Natural killer cell (primary cell): ENCODE measurements at places on chromosomes 1 and 21. TPM values are rescaled to one million over a fixed set of nuclear protein-coding genes. Genes with fewer than 3 reads are reported as not detected.

DNA sequence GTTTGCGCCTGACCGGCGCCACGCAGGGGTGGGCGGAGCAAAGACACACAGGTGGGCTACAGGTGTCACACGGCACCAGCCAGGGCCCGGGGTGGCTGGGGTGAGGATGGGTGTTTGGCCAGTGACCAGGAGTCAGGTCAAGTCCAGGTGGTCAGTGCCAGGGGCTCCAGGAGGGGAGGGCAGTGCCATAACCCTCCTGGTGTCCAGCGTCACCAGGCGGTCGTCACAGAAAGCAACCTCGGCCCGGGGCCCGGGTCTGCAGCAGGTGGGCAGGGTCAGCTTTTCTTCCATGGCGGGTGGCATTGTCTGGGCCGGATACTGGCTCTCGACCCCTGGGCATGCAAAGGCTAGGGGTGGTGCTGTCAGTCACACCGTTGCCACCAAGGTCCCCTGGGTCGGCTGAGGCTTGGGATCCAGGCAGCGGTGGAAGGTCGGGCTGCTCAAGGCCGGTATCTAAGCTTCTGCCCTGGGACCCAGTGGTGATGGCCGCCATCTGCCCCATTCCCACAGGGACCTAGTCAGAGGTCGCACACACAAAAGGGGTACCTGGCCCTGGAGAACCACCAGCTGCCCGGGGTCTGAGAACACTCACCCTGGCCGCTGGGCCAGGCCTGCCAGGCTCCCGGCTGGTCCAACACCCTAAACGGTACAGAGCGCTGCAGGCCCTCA lies 1.8 kb downstream of the FNDC10 start:
- DNase-seq, result no peak

DNA sequence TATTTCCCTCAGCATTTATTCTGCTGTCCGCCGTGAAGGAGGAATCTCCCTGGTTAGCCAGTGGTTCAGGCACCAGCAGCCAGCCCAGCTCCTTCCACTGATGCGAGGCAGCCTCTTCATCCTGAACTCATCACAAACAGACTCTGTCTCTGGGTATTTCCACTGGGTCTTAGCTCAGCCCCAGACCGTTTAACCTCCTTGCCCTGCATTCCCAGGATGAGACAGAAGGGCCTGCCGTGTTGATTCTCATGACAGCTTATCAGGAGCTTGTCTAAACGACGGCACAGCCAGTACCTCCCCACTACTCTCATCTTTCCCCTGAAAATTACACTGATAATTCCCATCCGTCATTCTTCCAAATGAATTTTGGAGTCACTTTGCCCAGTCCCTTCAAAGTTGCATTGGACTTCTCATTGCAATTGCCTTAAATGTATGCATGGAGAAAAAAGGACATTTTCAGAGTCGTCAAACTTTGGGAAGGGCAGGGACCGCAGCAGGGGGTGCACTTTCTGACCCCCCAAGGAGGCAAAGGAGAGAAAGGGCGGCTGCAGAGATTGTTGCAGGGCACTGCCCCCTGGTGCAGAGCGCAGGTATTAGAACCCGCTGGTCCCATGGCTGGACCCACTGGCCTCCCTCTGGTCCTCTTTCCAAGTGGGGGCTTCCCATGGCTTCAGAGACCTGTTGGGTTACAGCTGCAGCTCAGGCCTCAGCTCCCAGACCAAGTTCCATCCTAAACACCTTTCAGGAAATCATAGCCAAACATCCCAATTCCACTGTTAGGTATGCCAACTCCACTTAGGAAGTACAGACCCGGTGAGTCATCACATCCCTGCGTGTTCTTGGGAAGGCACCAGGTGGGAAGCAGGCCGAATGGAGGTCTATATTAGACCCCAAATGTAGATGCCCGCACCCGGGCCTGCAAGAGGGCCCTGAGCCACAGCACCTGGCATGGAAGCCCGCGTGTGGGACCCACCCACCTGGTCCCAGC lies 3.7 kb upstream of the MEGF6 start:
- DNase-seq, result peak; percentile 40

GRCh38 chr1:172851856-172852255 lies 193.0 kb downstream of the FASLG start:
- DNase-seq, result no peak

- DNase-seq, result no peak
Observed at GRCh38 chr1:80251591-80251990, 1245.1 kb upstream of the ADGRL4 start.

DNA sequence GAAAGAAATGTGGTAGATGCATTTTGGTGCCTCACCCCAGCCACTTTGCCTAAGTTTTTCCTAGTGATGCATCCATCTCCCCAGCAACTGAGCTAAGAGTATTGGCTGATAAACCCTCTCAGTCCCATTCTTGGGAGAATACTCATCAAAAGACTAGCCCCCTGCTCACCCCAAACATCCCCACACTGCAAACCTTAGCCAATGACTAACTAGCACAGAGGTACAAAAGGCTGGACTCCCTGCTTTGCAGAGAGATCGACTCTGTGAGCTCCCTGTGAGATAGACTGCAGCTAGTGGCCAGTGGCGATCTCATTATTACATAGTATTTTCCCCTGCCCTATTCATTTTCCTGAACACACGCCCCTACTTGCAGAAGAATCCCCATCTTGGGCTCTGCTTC lies 155.3 kb downstream of the HHIPL2 start:
- no peak for DNase-seq

DNA sequence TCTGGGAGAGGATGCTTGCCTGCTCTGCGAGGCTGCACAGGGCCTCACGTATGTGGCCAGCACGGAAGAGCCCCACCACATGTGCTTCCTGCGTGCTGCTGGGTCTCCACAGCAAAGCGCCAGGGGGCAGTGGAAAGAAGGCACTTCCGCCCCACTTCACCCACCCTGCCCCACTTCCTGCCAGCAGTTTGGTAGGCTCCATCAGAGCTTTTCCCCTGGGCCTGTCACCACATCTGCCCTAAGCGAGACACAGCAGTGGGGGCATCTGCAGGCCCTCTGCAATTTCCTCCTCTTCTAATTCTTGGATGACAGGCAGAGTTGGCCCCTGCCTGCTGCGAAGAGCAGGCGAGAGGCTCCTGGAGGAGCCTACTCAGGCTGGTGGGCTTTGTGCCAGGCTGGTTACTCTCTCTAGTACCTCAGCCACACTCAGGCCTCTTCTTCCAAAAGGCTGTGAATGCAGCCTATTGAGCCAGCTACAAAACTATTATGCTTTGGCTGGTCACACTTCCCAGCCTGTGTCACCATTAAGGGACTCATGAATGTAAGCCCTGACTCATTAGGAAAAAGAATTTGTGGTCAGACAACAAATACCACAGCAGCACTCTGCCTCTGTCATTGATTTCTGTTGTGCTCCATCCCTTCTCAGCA lies 25.0 kb downstream of the CD244 start:
- peak; percentile 94 for DNase-seq

DNA sequence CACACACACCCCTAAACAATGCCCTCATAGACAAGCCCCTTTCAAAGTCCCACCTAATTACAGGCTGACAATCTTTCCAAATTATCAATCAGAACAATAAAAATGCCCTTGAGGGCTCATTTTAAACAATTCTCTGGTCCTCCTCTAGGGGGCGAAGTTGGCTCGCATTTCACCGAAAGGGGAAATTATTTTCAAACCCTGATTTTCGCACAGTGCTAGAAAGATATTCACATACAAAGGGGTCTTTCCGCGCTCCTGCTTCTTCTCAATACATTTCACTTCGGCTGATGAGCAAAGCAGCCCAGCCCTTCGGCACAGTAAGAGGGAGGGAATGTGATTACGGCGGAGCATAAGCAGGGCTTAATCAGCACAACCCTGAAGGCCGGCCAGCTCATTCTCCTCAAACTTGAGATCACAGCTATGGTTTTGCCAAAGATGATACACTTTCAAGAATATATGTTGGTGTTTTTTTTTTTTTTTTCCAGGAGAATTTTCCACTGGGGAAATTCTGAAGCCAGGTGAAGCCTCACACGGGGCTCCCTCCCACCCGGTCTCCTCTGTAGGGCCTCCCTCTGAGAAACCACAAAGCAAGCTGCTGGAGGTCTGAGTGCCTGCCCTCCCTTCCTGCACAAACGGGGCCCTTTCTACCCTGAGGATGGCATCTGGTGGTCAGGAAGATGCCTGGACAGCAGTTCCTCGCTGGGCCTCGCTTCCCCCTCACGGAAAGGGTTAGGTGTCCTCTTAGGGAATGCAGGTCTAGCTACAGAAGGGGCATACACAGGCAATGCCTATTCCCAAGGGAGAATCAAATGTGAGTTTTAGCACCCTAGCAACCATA lies 66.9 kb downstream of the GNG12 start:
- peak; percentile 64 for DNase-seq

- DNase-seq, result no peak
Observed at GRCh38 chr1:181175356-181175910, 86.9 kb downstream of the IER5 start.

- DNase-seq, result no peak
Observed at GRCh38 chr1:3125078-3125477, 56.1 kb downstream of the PRDM16 start.

DNA sequence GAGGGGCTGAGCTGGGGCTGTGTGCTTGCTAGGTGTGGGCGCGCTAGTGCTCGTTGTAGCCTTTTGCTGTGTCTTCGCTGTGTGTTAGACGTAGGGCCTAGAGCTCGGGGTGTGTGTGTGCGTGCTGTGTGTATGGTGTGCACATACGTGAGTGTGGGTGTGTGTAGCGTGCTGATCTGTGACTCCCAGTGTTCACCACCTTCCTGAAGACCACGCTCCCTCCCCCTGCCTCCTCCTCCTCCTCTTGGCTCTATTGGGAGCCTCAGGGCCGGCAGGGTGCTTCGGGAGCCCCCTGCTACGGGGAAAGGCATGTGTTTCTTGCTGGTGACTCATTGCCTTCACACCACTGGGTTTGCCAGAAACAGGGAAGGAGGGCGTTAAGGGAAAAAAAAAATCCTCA lies 9.4 kb upstream of the KCNC4 start:
- DNase-seq, result no peak

GRCh38 chr1:180175291-180175690 lies 20.6 kb downstream of the QSOX1 start:
- no peak for DNase-seq

DNA sequence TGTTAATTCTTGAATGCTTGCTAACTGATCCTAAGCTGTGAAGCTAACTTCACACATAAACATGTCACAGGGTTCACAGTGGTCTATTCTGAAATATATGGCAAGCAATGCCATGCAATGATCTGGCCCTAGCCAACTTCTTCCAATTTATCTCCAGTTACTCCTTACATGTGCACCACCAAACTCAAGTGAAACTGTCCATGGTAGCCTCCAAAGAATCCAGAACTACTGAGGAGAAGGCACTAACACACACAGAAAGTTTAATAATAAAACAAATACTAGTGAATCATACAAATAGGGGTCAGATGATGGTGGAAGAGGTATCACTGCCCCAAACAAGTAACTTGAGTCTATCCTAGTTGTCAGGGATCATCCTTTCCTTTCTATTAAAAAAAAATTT lies 172.6 kb upstream of the RAB4A start:
- DNase-seq, result no peak

DNA sequence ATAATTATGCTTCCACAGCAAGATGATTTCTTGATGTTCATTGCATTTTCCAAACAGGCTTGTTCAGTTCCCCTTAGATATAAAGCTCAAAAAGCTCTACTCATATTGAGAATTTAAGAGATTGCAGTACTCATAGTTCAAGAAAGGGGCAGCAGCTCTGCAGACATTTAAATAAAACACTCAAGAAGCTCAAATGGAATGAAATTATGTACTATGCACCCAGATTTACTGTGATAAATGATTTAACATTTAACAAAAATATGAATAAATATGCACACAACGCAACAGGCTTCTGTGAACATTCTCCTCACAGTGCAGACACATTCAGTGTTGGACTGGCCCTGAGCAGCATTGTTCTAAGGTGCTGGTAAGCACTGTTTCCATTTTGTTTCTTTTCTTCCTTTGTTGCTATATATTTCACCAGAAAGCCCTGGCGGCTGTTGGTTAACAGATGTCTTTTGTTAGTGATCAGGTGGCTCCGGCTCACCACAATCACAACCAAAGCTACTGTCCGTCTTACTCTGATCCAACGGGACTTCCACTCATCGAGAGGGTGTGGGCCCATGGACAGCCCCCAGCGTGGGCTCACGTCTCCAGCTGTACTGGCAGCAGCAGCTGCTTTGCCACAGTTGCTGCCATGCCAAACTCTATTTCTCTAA lies 1440.3 kb downstream of the NCAM2 start:
- no peak for DNase-seq

DNA sequence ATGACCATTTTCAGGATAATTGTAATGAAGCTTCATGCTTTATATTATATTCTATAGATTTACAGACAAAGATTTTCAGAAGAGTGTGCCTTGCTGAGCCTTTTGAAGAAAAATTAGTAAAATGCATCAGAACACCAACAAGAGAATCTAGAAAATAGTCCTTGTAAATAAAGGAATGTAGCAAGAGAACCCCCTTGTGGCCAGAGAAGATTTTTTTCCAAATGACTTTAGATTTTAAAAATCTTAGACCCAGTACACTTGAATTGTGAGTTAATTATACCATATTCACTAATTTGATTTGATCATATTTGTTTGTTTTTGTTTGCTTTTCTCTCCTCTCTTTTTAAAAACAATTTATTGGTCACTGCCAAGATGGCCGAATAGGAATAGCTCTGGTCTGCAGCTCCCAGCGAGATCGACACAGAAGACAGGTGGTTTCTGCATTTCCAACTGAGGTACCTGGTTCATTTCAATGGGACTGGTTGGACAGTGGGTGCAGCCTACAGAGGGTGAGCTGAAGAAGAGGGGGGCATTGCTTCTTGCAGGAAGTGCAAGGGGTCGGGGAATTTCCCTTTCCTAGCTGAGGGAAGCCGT lies 12.8 kb upstream of the IFI44L start:
- no peak for DNase-seq

DNA sequence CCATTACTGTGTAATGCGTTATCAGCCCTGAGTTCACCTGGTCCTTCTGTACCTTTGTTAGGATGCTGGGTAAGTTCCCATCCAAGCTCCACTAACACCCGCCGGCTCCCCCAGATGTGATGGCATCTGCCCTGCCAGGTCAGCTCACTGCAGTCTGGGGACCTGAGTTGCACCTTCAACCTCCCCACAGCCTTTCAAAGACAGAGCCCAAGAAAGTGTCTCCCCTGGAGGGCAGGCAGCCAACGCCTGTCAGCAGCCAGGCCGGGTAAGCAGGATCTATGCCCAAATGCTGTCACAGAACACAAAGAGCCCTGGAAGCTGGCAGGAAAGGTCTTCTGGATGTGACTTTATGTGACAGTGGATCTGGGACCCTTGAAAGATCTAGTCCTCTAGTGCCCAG lies 13.7 kb downstream of the MRAP start:
- no peak for DNase-seq

GRCh38 chr1:145891587-145892485 lies 6.2 kb upstream of the ANKRD35 start:
- peak; percentile 35 for DNase-seq

S100B gene
- 4.0 TPM for total RNA-seq

PYCR2 gene
- total RNA-seq, result 74.5 TPM

PSRC1 gene
- 1.1 TPM for total RNA-seq

CD1D gene
- total RNA-seq, result 0.52 TPM

AMY1C gene
- not detected for total RNA-seq

FCRL3 gene
- total RNA-seq, result 69.8 TPM

GABRD gene
- 0.19 TPM for total RNA-seq

HUNK gene
- total RNA-seq, result not detected

CELF3 gene
- total RNA-seq, result not detected
